ENCODE measurements at places on chromosomes 5 and 9.
A peak's percentile ranks its signal among the peaks of the same experiment; 100 is the strongest.

GRCh38 chr9:28961623-28962022 lies 1388.3 kb upstream of the C9orf72 start:
- DNase-seq, result no peak

- no peak for DNase-seq
These were observed 210.5 kb downstream of the FSTL4 start for GRCh38 chr5:133401731-133402347.

GRCh38 chr5:82859451-82860140 lies 217.6 kb downstream of the TMEM167A start:
- no peak for DNase-seq

DNA sequence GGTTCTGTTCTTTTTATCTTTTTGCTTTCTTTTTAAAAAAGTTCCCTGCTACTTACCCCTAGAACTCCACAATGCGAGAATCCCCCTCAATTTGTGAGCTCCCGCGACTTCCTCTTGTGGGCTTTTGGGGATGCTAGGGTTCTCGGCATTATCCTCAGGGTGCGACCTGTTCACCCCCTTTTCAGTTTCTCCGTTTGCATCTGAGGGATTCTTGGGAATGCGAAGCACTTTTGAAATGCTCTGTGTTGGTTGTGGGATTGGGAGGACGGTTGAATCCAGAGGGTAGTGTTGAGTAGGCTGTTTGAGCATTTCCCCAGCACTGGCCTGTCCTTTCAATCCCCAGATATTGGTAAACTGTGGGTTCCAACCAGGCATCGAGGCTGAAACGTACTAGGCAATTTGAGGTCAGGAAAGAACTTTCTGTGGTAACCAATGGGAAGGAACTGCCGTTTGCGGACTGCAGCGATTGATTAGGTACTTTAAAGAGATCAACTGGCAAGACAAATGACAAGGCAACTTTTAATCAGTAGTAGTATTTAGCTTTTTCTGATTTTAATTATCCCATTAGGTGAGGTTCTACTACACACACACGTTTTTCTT lies 415 bp downstream of the XRCC4 start:
- DNase-seq, result no peak

DNA sequence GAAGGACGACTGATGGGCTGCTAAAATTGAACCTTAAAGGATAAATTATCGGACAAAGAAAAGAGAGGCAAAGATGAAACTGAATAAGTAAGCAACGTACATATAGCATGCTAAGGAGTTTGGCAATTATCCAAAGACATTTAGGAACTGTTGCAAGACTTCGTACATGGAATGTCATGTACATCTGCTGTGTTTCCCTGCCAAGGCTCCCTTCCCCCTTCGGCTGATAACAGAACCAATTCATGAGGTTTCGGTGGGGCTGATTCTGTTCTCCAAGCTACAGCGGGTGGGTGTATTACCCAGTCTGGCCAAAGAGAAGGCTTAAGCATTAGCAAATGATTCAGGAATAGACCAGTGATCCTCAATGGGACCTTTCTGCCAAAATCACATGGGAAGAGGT lies 190.9 kb upstream of the FREM1 start:
- no peak for DNase-seq

DNA sequence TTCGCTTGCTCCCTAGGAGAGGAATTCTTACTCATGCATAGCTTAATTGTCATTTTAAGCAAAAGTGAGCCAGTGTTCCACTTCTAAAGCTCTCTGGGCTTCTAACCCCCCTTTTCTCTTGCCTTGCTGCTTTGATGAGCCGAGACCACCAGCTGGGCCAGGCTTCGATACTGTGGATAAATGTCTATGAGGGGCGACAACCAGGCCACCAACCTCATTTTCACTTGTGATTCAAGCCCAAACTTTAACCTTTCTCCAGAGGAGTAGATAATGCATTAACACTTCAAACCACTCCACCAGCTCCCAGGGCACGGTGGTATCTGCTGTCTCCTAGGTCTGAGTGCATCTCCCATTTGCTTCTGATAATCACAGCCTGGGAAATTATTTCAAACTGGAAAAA lies 205.6 kb downstream of the PSAT1 start:
- no peak for DNase-seq

- DNase-seq, result no peak
These were observed 64.6 kb upstream of the HAND1 start for GRCh38 chr5:154542581-154542980.

GRCh38 chr5:78953092-78953800 lies 31.9 kb downstream of the ARSB start:
- DNase-seq, result no peak

- DNase-seq, result no peak
These were observed 129.8 kb upstream of the IL12B start for GRCh38 chr5:159459951-159460538.

DNA sequence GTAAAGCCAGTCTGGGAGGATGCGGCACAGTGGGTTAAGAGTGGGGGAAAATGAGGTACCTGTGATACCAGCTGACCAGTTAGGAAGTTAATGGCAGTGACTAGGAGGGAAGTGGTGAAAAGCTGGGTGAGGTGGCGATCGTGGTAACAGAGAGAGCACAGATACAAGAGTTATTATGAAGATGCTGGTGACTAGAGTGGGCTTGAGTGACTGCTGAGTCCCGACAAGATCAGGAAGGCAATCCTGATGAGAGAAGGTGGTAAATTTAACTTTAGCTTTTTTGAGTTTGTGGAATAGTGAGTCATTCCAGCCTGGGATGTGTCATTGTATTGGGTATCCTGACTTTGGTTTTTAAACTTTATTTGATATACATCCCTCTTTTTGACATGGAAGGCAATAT lies 38.8 kb downstream of the CMYA5 start:
- no peak for DNase-seq

DNA sequence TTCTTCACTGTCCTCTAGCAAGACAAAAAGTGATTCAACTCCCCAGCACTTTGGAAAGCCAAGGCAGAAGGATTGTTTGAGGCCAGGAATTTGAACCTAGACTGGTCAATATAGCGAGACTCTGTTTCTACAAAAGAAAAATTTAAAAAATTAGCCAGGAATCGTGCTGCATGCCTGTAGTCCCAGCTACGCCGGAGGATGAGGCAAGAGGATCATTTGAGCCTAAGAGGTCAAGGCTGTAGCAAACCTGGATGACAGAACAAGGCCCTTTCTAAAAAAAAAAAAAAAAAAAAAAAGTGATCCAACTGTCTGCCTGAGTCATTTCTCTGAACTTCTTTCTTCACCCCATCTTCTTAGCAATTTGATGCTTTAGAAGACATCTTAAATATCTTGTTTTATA lies 12.4 kb downstream of the ITGA2 start:
- DNase-seq, result no peak

DNA sequence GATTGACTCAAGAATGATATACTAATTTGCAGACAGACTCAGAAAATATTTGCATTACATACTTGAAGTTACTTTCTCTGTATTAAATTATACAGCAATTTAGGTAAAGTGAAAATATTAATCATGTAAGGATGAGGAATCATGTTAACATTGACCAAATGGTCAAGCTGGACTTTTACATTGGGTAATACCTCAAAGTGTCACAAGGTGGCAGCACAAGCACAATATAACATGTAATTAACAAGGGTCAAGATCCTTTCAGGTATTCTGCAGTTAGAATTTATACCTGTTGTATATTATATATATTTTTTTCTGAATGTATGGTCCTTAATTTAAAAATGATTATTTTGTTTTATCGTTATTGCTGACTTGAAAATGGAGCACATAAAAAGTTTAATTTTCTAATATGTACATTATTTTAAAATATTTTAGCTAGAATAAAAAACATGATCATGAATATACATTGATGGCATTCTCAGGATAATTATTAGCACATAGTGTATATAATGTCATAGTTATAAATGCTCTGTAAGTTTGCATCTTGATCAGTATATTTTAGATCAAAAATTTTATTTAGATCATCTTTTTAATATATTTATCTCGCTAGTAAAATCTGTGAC lies 8.6 kb downstream of the HAPLN1 start:
- no peak for DNase-seq

- DNase-seq, result no peak
These were observed 61.8 kb downstream of the SPATA31C2 start for GRCh38 chr9:88076286-88077070.

DNA sequence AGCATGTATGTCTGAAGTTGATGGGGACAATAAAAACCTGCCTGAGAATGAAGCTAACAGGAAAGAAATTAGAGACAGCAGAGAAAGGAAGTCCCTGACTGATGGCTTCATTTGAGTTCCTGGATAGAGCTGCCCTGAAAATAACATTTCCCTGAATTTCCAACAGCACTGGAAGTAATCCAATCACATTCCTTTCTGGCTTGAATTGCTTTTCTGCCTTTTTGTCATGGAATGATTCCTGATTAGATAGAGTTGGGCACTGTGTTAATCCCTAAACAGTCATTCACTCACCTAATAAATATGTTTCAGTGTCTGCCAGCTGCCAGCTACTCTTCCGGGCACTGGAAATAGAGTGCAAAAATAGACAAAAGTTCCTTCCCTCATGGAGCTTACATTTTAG lies 30.0 kb upstream of the SH3RF2 start:
- no peak for DNase-seq

DNA sequence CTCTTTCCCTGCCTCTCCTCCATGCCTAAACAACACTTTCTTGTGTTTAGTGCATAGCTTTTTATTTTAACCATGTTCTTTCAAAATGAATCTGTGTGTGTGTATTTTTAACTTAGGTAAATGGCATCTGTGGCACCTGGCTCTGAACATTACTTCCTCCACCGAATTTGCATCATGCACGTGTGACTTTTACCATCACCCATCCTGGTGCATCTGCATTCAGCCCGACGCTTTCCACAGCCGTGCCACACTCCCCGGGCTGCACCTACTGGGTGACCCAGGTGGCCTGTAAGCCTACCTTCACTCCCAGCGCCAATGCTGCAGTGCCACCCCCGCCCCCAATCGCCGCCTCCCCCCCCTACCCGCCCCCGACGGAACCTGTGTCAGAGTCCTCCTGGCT lies 12.7 kb upstream of the FCN1 start:
- no peak for DNase-seq

DNA sequence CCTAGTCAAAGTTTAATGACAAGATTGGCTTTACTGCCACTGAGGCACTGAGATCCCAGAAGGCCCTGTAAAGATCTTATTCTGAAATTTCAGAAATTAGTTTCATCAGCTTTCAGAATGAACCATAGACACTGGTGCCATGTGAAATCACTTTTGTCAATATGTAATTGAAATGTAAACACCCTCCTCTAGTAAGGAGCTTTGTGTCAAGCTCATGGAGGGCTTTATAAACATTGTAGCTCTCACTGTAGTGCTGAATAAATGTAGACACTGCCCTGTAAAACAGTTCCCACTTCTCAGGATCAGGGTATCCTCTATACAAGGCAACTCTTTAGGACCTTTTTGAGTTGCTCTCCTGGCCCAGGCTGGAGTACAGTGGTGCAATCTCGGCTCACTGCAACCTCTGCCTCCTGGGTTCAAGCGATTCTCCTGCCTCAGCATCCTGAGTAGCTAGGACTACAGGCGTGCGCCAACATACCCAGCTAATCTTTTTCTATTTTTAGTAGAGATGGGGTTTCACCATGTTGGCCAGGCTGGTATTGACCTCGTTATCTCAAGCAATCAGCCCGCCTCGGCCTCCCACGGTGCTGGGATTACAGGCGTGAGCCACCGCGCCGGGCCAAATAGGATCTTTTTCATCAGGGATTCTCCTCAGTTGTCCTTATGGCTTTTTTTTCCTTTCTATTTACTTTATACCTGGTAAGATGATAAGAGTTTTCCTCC lies 1823.9 kb upstream of the CDH9 start:
- no peak for DNase-seq

DNA sequence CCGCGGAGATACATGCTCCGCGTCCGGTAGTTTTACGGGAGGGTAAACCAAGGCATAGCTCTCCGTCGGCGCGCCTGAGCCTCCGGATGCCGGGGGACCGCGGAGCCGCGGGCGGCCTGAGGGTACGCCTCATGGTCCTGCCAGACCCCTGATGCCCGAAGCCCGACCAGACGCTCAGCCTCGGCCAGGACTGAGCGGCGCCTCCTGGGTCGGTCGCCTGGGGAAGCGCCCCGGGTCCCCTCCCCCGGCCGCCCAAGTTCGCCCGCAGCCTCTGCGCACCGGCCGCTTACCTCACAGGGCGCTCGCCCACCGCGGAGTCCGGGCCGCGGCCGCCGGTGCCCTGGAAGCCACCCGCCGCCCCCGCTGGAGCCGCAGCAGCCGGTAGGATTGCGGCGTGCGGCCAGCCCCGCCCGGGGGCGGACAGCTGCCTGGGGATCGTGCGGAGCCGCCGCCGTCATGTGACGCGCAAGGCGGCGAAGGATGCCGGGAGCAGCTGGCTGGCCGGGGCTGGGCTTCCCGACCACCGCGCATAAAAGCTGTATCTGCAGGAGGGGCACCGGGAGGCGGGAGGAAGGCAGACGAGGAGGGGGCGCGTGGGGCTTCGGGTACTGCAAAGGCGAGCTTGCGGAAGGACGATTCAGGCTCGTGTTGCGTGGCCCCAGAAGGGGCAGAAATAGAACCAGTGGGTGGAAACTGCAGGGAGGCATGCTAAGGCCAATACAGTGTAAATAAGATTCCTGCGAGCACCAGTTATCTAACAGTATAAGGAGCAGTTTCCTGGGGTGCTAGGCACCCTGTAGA lies at the start of gene FBXO10:
Gene FBXO10 (minus strand): TSS at position 460 of the 801 bp plus-strand sequence. CDS start 34,612 bp downstream, outside the sequence.
- peak; percentile 5 for DNase-seq

Data from stimulated activated CD4-positive, alpha-beta T cell treated with anti-CD3 and anti-CD28 coated beads, Interleukin-15, amount 100 ng/mL, for 1 hour (primary cell).